ENCODE measurements at places on chromosomes 16 and 17. TPM values are rescaled to one million over a fixed set of nuclear protein-coding genes. Genes with fewer than 3 reads are reported as not detected.
A peak's percentile ranks its signal among the peaks of the same experiment; 100 is the strongest.

NPIPB13 gene
- total RNA-seq: 9.7 TPM

OR3A3 gene
- not detected for total RNA-seq

FSCN2 gene
- total RNA-seq: 4.9 TPM

ACD gene
- total RNA-seq: 9.7 TPM

C16orf96 gene
- total RNA-seq: 0.11 TPM

RARA gene
- total RNA-seq: 37.2 TPM

TMEM106A gene
- total RNA-seq: 9.7 TPM

KRTAP4-5 gene
- not detected for total RNA-seq

- DNase-seq: no peak
Observed at GRCh38 chr17:50311112-50311460, 34.8 kb upstream of the XYLT2 start.

GRCh38 chr17:21379080-21379711 is 3.0 kb downstream of the KCNJ12 start:
- peak; percentile 89 for DNase-seq

- no peak for DNase-seq
Observed at GRCh38 chr16:77409311-77409710, 25.5 kb downstream of the ADAMTS18 start.

DNA sequence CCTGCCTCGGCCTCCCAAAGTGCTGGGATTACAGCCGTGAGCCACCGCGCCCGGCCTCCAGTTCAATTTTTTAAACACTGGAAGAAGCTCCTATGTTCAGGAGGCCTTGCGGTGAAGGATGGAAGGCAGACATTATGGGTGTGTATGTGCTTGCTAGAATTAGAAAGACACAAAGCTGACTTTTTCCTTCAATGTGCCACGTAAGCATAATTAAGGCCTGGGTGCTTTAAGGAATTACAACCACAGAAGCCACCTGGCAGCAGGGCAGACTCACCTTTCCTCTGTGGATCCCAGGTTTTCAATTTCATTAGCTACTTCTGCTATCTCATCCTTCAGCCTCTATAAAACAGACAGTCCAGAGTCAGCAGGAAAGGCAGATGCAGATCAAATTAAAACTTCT is 74.2 kb downstream of the CYTH1 start:
- DNase-seq: no peak

DNA sequence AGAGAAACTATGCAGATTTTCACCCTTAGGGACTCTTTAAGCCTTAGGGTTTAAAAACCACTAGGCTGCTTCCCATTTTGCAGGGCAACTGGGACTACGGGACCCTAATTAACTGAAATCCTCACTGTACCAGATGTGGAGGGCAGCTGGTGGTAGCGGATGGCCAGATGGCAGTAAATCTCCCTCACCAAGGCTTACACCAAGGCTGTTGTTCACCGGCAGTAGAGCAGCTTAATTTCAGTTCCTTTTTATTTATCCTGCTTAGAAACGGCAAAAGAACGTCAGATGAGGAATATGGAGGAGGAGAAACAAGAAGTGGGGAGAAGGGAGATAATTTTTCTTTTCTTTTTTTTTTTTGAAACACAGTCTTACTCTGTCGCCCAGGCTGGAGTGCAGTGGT is 6.5 kb downstream of the ABHD15 start:
- no peak for DNase-seq

DNA sequence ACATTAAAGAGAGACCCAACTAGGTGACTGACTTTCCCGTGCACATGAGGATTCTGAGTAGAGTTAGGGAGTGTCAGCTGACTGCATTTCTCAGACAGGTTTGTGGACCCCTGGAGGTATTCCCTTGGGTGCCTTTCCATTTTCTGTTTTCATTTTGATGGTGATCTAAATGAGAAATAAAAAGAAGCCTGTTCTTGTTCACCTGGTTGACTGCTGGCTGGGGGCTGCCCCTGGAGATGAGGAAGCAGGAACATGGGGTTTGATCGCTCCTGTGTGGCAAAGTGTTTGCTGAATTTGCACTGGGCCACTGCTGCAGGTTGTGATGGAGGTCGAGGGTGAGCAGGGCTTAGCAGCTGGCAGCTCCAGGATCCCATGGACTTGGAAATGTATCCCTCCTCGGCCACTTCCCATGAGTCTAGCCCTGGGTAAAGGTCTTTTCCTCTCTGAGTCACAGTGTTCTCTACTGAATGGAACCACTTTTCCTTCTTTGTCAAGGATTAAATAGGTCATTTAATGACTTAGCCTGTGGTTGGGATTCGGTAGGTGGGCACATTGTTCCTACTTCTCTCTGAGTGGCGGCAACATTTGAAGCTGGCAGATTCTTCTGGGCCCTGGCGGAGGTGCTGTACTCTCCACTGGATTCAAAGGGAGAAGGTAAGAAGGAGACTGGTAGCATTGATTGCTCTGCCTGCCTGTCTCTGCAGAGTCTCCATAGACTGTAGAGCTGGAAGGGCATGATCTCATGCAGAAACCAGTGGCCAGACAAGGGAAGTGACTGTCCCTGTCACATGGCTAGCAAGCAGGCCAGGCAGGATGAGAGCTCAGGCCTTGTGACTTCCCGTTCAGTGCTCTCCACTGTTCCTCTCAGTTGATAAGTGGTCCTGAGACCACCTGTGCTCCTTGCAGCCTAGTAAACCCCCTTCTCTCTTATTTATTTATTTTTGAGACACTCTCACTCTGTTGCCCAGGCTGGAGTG is 17.9 kb downstream of the SNX29 start:
- peak; percentile 41 for DNase-seq

- DNase-seq: no peak
Observed at GRCh38 chr17:57953219-57953618, 2.0 kb downstream of the CUEDC1 start.

DNA sequence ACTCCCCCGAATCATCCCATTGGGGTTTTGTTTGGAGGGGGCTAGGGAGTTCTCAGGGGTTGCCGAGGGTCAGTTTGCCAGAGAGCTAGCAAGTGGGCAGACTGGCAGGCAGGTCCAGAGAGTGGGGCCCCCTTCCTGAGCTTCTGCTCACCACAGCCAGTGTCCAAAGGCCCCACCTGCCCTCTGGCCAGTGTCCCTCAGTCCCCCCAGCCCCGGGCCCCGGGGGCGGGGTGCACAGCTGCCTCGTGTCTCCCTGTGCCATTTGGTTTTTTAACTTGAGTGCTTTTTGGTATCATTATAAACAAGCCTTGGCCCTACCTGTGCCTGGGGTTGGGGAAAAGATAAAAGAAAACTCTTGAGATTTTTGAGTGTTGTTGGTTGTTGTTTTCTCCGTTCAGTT is 91.8 kb downstream of the CCDC182 start:
- DNase-seq: no peak

GRCh38 chr16:49473773-49474172 is 100.2 kb downstream of the C16orf78 start:
- no peak for DNase-seq

DNA sequence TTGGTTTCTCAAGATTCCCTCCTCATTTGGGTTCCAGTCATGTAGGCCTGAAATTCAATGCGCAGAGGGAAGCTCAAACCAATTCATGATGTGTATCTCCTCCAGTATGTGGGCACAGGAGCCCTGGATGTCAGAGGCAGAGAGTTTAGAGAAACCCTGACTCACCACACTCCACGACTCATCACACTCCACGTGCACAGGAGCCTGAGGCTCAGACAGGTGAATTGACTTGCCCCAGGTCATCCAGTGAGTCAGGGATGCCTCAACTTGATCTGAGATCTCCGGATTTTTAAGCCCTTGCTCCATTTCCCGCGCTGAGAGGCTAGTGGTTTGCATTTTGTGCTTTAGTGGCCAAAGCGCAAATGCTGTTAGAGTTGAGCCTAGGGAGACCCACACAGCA is 183.9 kb downstream of the HAPSTR1 start:
- DNase-seq: no peak

DNA sequence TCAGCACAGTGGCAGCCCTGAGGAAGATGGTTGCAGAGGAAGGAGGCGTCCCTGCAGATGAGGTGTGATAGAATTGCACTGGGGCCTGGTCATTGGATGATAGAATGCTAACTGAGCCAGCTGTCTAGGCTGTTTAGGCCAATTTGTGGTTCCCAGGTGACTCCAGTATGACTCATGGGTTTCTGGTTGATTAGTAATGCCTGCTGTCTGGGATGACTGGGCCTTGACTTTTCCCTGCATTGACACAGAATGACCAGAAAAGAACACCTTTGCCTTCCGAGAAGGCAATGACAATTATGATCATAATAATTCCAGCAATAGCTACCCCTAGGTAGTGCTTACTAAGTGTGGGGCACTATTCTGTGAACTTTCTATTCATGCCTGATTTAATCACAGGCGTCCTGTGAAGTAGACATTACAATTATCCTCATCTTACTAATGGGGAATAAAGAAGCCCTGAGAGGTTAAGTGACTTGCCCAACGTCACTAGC is 31.5 kb downstream of the USP43 start:
- DNase-seq: no peak

DNA sequence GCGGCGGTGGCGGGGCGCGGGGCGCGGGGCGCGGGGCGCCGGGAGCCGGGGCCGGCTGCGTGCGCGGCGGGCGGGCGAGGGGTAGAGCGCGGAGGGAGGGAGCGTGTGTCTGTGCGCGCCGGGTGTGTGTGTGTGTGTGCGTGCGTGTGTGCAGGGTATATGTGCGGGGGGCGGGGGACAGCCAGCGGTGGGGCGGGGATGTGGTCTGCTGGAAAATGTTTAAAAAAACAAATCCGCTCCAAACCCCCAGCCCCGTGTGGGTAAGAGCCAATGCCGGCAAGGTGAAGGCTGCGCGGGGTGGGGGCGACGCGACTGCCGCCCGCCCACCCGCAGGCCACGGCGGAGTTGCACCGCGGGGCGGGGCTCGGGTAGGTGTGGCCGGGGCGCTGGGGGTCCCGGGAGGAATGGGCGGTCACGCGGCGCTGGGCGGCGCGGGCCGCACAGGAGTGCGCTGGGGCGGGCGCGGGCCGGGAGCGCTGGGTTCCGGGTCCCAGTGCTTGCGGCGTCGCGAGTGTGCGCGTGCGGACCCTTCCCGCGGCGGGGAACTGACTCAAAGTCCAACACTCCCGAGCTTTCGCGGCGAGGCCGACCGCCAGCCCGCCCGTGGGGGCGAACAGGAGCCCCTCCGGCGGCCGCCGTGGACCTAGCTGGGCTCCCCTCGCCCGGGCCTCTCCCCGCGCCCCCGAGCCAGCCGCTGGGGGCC is at the start of gene CYGB:
CYGB (minus strand) TSS at position 132 of the 703 bp plus-strand sequence. CDS start 167 bp downstream, outside the sequence.
- no peak for DNase-seq

DNA sequence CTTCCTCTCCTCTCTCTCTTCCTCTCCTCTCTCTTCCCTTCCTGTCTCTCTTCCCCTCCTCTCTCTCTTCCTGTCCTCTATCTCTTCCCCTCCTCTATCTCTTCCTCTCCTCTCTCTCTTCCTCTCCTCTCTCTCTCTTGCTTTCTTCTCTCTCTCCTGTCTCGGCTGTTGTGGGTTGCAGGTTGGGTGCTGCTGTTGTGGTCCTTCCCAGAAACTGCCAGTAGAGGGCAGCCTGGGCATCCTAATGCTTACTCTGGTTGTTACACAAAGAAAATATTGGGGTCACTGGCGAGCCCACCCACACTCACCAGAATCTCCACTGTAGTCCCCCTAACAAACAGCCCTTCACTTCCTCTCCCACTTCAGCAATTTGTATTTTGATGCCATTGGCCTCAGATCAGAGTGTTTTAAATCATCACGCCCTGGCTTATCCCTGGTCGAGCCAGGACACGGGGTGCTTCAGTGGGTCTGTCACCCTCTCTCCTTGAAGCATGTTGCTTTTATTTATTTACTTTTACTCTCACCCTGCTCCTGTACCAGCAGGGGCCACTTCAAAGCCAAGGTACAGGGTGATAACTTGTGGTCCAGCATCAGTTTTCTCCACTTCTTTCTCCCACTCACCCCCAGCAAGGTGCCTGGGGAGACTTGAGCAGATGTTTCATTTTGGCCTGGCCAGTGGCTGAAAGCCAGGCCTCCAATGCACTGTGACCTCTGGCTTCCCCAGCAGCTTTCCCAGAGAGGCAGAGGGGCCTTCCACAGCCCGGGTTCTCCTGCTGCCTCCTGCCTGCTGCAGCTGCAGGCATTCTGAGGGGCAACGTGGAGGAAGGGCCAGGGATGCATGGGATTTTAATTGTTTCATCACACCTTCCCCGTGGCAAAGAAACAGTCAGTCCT is 4.7 kb upstream of the MMP15 start:
- no peak for DNase-seq

DNA sequence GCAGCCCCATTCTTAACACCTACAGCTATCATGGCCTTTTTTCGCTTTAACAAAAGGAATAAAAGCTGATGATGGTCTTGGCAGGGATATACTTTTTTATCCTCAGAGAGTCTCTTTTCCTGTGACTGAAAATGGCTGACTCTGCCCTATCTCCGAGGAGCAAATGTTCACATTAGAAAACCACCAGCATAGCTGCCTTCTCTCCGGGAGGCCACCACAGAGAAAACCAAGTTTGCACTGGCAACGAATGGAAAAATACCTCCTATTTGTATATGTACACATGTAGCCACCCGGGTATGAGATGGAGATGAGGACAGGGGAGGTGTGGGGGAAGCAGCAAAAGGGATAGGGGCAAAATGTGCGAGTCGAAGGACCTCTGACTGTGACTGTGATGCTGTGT is 88.2 kb downstream of the STX8 start:
- DNase-seq: no peak

GRCh38 chr17:48927978-48928745 is 16.5 kb downstream of the SNF8 start:
- DNase-seq: no peak

DNA sequence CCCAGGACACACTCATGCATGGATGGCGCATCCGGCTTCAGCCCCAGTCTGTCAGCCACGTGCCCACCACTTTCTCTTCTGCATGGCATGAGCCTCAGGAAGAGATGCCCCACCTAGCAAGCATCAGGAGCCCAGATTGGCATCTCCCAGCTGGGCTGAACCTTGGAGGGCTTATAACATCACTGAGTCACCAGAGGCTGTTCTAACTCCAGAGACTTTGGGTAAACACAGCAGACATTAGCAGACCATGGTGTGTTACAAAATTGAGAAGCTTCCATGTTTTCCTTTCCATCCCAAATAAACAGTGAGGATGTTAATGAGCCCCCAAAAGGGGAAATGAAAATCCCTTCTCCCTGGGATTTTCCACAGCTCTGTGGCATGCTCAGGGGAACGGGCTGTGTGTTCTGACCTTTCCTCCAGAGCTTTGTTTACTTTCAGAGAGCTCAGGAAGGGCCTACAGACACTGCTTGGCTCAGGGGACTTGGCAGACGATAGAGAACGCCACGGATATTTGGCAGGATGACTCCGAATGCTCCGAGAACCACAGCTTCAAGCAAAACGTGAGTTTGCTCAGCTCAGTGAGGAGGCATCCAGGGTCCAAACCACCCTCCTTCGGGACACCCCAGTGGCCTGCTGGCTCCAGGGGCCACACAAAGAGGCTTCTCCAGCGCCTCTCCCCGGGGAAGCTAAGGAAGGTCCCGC is 16.5 kb downstream of the GLP2R start:
- peak; percentile 57 for DNase-seq

DNA sequence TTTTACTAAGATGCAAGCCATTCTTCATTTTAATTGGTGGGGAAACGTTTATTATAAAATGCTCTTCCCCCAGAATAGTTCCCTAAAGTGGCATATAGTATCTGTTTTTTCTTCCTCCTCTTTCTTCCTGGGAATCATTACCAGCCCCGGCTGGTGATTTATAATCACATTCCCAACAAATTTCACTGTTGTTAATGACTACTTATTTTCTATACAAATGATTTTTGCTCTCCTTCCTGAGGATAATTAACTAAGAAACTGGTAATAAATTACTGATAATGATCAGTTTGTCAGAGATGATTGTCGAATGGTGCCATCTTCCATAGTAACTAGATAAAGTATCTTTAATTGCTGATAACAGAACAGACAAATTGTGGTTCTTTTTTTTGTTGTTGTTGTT is 785.5 kb upstream of the RBFOX1 start:
- no peak for DNase-seq

All from left colon (tissue), 2 donors.